ENCODE measurements at places on chromosomes 2 and 18. TPM values are rescaled to one million over a fixed set of nuclear protein-coding genes. Genes with fewer than 3 reads are reported as not detected.

GRCh38 chr2:229133155-229133772 is 137.8 kb downstream of the PID1 start:
- DNase-seq, result no peak

GRCh38 chr2:161042990-161043625 is 117.1 kb upstream of the TANK start:
- DNase-seq, result no peak

GRCh38 chr2:23464156-23464555 is 79.2 kb downstream of the KLHL29 start:
- DNase-seq, result no peak

- DNase-seq, result no peak
Measured at GRCh38 chr18:73254564-73254963, 386.8 kb upstream of the NETO1 start.

Gene C1QL2
- total RNA-seq, result not detected
